ENCODE measurements at places on chromosomes 12 and 14.
A peak's percentile ranks its signal among the peaks of the same experiment; 100 is the strongest.

GRCh38 chr14:104967386-104968152, 10.6 kb downstream of the AHNAK2 start:
- no peak for DNase-seq

GRCh38 chr14:50542941-50543418, 10.6 kb upstream of the MAP4K5 start:
- DNase-seq, result no peak

DNA sequence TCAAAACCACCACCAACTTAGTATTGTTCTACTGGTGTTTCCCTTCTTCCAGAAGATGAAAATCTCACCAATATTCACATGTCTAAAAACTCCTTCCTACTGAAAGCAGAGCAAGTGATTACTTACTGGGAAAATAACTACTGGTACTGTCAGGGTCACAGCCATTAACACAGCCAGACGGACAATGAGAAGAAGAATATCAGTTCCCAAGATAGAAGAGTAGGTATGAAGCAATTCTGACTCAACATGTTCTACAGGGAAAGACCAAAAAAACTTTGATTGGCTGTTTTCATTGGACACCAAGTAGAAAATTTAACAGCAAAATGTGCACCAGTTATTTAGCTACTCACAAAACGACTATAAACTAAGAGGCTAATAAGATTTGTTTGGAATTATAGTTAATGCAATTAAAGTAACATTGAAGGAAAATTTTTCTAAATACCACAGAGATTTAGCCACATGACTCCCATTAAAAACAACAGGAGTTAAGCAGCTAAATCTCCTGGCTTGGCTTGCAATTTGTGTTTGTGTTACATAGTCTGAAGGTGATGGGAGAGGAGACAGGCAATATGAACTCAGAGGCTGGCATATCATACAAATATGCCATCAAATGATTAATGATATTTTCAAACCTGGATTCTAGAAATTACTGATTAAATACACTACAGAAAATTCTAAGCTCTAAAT, 9.5 kb downstream of the SLC38A2 start:
- DNase-seq, result no peak

DNA sequence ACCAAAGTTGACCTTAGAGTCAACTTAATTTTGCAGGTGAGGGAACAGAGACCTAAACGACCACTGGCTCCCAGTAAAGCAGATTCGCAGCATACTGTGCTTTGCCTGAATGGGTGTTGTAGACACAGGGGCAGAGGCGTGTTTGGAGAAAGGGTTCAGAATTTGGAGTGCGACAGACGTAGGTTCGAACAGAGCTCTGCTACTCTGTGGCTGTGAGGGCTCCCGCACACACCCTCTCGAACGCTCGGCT, 243 bp upstream of the TOMM20L start:
- no peak for DNase-seq

- DNase-seq, result peak; percentile 96
Observed at GRCh38 chr12:25997201-25997963, 38.9 kb downstream of the RASSF8 start.

DNA sequence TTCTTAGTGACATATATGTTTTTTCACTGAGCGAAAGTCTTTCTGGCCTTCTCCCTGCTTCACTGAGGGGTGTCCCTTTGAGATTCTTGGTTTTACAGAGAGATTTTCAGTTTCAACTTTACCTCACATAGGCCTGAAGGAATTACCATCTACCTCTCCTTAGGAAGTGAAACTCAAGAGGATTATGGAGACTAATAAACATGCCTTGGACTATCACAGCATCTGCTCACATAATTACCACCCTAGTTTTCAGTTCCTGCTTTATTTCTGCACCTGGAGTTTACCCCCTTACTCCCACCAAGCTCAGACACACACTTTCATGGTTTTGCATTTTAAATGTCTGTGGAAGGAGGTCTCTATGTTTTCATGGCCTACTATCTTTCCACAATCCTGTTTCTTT, 118.3 kb upstream of the SCAF11 start:
- DNase-seq, result no peak

- no peak for DNase-seq
Observed at GRCh38 chr12:103547376-103547775, 39.7 kb upstream of the STAB2 start.

GRCh38 chr12:74624201-74624600, 86.6 kb downstream of the ATXN7L3B start:
- no peak for DNase-seq

- no peak for DNase-seq
Observed at GRCh38 chr14:33560718-33561431, 390.0 kb downstream of the EGLN3 start.

DNA sequence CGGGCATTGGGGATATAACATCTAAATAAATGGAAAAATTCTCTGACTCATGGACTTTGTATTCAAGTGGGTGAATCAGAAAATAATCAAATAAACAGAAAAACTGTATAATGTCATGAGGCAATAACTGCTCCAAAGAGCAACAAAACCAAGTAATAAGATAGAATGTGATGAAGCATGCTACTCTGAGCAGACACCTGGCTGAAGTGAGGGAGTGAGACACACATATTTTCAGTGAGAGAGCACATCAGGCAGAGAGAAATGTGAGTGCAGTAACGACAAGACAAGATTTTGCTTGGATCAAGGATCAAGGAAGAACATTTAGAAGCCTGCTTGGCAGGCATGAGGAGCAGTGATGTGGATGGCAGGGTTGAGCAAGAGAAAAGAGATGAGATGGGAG, 75.8 kb upstream of the CCDC91 start:
- no peak for DNase-seq

DNA sequence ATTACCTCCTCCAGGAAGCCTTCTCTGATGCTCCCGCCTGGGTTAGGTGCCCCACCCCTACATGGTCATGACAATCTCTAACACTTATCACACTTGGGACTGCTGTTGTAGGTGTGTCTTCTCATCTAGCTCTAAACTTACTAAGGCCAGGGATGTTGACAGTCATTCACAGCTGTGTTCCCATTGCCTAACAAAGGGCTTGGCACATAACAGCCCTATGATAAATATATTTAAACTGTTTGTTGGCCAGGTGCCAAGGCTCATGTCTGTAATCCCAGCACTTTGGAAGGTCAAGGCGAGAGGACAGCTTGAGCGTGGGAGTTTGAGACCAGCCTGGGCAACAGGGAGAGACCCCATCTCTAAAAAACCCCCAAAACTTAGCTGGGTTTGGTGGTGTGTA, 98.8 kb upstream of the RGS6 start:
- no peak for DNase-seq

DNA sequence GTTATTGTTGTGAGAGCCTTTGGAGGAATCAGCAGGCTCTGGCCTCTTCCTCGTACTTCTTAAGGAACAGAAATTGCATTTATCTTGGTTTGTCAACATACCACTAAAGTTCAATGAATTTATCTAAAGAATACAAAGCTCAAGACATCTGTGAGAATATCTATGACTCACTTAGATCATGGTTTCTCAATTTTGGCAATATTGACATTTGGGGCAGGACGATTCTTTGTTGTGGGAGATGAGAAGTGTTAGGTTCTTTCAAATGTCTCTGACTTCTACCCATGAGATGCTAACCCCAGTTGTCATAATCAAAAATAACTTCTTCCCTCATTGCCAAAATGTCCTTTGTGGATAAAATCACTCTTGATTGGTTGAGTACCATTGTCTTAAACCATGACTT, 1190.3 kb downstream of the GALC start:
- no peak for DNase-seq

DNA sequence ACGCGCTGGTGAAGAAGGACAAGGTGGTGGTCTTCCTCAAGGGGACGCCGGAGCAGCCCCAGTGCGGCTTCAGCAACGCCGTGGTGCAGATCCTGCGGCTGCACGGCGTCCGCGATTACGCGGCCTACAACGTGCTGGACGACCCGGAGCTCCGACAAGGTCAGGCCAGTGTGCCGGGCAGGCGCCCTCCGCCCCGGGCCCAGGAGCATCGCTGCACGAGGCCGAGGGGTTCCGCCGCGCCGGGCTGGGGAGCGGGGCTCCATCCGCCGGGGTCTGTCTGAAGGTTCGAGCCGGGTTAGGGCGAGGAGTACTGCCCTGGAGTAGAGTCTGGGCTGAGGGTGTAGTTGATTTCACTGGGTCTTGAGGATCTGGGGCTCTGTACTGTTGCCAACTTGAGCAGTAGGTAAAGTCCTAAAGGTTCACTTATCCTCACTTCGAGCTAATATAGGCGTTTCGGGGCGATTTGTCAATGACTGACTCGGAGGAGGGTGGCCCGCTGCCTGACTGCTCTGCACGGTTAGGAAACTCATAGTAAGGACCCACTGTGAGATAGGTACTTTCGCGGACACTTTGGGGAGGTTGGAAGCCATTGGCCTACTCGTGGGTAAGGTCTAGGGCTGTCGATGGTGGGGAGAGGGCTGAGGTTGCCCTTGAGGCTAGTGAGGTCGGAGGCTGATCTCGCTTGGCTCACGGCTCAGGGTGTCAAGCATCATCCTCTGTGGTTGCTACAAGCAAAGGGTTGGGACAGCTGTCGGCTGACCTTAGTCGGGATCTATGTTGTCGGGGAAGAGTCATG, 574 bp downstream of the GLRX5 start:
- DNase-seq, result no peak

GRCh38 chr14:95685978-95686922, at the start of gene TCL1B:
Gene TCL1B (plus strand): TSS chr14:95686426. CDS start chr14:95686468, 42 bp downstream.
- DNase-seq, result no peak

DNA sequence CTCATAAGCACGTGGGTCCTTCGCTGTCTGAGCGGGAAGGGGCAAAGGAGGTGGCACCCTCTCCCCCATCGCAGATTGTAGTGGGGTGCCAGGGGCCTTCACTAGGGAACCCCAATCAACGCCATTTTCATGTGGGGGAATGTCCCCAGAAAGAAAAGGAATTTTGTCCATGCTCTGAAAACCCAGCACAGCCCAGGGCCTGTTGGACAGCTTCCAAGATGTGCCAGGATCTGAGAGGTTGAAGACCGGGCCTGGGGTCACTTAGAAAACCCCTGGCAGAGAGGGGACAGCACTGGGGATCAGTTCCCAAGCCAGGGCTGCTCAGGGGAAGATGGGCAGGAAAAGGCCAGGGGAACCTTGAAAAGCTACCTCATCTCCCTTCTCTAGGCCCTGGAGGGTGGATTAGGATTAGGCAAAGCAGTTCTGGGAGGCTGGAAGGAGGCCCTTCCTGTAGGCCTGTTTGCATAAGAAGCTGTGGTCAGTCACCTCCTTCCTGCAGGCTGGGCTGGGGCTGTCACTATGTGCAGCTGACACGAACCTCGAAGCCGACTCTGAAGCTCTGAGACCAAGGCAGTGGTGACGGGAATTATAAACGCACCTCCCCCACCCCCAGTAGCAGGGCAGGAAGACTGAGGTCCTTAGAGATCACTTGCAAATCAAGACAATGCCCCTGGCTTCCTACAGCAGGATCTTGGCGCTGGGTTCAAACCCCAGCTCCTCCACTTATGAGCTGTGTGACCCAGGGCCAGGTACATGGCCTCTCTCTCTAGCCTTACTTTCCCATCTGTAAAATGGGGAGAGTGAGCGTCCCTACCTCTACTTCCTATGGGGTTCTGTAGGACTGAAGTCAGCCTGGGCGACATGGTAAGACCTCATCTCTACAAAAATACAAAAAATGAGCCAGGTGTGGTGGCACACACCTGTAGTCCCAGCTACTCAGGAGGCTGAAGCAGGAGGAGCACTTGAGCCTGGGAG, 29.0 kb downstream of the TESC start:
- DNase-seq, result no peak

GRCh38 chr12:53205747-53206419, 1.2 kb downstream of the ITGB7 start:
- peak; percentile 52 for DNase-seq
